ENCODE measurements at places on chromosomes 11 and 22.

DNA sequence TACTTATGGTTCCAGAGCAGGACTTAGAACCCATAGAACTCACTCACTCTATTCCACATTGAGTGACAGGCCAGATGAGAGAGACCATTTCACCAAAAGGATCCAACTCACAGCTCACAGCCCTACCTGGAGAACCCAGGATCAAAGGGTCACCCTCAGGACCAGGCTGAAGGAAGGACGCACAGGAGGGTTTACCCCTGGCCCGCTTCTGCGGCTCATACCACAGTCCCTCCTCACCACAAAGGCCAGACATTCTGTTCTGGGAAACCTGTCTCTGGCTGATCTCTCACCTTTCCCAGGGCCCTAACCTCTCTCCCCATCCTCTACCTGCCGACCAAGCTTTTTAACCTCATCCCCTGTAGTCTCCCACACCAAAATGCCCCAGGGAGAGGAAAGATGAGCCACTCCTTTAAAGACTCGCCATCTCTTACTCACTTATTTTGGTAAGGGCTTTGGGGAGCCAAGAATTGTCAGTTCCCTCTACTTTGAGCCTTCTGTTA, 4.7 kb downstream of the FOSL1 start:
- DNase-seq, result no peak

DNA sequence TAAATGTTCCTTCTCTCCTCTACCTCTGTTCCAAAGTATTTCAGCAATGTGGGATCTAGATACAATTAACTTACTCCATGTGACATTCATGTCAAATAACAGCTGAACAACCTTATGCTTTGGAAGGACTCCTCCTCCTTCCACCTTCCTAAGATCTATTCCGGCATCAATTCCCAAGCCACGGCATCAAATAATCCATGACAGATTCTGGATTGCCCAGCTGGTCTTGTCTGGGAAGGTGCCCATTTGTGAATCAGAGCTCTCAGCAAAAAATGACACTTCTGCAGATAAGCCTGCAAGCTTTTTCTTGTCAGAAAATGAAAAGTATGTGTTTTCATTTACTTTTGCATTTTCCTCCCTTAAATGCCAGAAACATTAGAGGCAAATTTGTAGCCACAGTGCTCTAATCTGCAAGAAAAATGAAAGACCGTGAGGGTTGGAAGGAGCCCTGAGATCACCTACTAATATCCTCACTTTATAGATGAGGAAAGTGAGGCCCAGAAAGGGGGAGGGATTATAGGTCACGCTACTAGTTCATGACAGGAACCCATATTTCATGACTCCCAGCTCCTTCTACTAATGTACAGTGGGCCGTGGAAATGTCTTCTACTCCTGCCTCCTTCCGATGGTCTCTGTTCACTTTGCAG, 124.0 kb downstream of the ME3 start:
- DNase-seq, result no peak

- no peak for DNase-seq
Measured at GRCh38 chr22:33991620-33992019, 71.3 kb upstream of the LARGE1 start.

- no peak for DNase-seq
Measured at GRCh38 chr22:25134028-25134427, 65.6 kb upstream of the CRYBB3 start.

DNA sequence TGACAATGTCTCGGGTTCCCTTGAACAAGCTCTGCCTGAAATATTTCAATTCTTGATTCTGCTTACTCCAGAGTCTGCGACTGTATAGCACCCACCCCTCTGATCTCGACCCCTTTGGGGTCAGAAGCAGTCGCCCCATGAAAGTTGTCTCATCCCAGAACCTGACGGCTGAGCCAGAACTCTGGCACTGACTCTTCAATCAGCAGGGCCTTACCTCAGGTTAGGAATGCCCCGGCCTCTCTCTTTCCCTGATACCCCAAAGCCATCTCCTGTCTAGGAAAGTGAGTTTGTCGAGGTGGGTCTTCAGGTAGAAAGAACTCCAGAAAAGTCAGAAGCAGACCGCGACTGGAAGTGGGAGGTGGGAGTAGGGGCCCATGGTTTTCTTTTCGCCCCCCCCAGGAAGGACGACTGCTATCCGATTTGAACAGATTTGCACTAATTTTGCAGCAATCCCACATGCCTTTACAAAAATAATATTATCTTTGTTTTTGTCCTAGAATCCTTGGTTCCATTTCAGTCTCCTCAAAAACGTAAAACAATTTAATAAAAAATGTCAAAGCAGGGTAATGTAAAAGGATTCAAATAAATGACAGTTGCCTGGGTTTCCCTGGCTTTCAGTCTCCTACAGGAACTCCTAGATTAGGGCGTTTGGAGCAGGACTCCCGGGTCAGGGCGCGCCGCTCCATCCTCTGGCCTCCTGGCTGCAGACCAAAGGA, 898 bp upstream of the ROBO3 start:
- no peak for DNase-seq

GRCh38 chr11:79237091-79237490, 203.7 kb downstream of the TENM4 start:
- no peak for DNase-seq

- DNase-seq, result no peak
Measured at GRCh38 chr11:38924644-38925043, 2326.6 kb upstream of the RAG2 start.

DNA sequence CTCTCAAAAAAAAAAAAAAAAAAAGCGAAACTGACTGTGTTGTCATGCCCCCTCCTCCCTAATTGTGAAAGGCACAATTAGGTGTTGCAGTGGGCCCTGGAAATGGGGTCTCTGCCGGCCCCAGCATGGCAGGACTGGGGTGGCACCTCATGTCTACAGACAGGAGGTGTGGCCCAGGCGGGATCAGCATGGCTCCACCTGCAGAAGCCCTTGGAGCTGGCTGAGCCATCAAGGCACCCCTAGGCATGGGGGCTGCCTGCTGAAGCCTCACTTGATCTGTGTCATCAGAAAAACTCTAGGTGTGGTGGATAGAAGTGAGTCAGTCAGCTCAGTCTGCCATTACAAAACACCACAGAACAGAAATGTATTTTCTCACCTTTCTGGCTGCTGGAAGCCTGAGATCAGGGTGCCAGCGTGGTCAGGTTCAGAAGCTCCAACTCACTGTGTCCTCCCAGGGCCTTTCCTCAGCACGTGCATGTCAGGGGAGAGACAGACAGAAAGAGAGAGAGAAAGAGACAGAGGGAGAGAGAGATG, 10.1 kb upstream of the B4GALNT4 start:
- DNase-seq, result no peak

DNA sequence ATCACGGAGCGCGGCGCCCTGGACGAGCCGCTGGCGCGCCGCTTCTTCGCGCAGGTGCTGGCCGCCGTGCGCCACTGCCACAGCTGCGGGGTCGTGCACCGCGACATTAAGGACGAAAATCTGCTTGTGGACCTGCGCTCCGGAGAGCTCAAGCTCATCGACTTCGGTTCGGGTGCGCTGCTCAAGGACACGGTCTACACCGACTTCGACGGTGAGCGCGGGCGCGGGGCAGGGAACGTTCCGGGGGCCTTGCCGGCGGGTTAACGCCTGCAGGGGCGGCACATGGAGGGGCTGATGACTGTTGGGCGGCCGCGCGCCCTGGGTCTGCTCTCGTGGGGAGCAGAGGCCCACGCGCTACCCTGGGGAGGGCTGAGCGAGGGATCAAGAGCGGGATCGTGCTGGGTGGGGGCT, 1.0 kb downstream of the PIM3 start:
- DNase-seq, result no peak

DNA sequence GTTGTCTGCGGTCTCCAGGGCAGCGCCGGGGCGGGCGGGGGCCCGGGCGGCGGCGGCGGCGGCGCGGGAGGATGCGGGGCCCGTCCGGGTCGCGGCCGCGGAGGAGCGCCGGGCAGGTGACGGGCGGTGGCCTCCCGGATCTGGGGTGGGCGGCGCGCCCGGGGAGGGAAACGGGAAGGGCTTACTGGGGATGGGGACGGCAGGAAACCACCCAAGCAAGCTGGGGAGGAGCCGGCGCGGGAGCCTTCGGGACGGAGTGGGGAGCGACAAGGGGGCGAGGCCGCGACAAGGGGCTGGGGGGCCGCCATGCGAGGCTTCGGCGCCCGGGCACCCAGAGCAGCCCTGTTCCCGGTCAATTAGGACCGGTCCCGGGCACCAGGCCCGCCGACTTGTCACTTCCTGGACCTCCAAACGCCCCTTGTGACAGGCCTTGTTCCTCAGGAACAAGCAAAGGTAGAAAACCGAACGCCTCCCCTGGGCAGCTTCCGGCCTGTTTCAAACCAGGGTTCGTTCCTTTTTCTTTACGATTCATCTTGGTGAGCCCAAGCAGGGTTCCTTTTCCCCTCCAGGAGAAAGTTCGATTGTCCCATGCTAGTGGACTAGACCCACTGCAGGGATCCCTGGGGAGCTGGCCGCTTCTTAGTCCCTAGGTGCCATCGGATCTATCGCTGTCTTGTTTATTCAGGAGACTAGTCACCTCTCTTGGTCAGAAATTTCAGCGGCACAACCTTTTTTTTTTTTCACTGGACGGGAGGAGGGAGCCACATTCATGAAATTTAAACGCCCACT, 492 bp downstream of the JHY start:
- DNase-seq, result no peak

DNA sequence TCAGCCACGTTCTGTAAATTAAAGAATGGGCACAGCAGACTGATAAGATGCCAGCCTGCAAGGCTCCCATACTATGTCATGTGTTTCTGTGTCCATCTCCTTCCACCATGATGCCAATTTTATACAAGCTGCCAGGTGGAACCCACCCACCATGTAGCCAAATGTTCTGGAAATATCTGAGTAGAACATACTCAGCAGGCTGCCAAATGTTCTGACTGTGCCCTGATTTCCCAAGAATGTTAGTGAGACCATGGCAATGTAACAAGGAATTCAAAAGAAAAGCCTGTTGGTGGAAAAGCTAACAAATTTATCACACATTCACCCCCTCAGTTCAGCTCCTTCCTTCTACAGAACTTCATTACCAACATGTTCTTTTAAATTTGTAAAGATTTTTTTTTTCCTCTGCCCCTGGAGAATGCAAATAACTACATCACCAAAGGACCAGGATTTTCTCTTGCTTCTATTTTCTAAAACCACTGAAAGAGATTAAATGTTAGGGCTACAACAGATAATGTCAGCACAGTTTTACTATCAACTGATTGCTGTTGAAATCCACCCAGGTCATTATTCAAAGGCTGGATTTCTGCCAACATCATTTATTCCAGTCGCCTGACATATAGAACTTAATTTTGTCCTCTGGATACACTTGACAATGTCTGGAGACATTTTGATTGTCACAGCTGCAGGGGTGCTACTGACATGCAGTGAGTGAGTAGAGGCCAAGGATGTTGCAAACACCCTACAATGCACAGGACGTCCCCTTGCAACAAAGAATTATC, 3.1 kb downstream of the DMC1 start:
- no peak for DNase-seq

DNA sequence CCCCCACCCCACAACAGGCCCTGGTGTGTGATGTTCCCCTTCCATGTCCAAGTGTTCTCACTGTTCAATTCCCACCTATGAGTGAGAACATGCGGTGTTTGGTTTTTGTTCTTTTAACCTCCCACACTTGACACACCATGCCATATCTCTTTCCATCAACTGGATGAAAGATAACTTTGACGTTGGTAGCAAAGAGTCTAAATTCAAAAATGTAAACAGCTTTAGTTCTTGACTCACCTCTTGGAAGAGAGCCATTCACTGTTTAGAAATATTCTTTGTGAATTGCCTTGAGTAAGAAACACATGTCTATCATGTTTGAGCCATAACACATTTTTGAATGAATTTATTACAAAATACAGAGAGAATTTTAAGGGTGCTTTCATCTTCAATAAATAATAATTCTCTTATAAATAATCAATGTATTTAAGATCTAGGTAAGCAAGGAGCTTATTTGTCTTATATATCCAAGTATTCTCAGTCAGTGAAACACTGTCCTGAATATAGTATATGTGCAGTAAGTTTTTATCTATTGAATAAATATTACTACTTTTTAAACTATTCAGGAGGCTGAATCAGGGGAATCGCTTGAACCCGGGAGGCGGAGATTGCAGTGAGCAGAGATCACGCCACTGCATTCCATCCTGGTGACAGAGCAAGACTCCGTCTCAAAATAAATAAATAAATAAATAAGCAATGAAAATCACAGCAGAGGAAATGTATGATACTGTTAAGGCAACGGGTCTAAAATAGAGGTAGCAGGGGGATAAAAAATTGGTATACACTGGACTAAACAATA, 6.7 kb downstream of the CARD18 start:
- no peak for DNase-seq

GRCh38 chr11:116644941-116645305, 127.9 kb downstream of the BUD13 start:
- DNase-seq, result no peak

DNA sequence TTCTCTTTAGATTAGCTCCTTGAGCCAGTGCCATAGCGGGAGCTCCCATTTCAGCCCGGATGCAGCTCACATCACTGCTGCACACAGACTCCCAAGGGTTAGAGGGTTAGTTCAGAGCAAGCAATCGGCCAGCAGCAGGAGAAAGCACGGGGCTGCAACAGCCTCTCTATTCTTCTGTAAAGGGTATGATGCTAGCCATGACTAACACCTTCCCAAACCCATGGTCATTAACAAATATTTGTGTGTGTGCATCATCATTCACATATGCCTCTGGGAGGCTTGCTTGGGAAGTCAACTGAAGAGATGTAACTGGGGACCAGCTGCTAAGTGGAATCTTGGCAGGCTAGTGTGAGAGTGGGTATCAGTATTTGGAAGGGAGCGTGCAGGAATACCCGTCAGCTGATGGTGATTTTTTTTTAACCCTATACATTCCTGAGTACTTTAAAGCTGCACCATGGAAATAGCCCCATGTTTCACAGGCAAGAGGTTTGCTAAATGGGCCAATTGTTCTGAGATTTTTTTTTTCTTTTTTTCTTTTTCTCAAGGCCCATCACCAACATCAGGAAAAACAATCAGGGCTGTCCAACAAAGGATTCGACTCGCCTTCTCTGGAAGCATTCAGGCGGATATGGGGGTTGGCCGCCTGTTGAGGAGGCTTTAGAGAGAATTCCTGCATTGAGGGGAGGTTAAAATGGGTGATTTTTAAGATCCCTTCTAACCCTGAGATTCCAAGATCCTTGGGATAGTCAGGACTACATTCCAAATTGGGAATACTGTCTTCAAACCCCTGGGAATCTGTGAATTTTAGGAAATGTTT, 33.2 kb upstream of the CCDC89 start:
- no peak for DNase-seq

- no peak for DNase-seq
Measured at GRCh38 chr11:129696309-129696989, 119.2 kb upstream of the TMEM45B start.

DNA sequence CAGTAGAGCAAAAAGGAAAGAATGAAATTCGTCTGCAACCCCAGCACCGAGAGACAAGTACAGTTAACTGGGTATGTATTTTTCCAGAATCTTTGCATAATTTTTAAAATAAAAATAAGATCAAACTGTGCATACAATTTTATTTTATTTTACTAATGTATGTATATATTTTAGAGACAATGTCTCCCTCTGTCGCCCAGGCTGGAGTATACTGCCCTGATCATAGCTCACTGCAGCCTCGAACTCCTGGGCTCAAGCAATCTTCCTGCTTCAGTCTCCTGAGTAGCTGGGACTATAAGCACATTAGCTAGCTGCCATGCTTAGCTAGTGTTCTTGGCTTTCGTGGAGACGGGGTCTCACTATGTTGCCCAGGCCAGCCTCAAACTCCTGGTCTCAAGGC, 18.8 kb upstream of the DRD2 start:
- no peak for DNase-seq

GRCh38 chr22:45997077-45997776, 20.3 kb upstream of the WNT7B start:
- DNase-seq, result no peak
